ENCODE measurements at places on chromosomes 1 and 21.

DNA sequence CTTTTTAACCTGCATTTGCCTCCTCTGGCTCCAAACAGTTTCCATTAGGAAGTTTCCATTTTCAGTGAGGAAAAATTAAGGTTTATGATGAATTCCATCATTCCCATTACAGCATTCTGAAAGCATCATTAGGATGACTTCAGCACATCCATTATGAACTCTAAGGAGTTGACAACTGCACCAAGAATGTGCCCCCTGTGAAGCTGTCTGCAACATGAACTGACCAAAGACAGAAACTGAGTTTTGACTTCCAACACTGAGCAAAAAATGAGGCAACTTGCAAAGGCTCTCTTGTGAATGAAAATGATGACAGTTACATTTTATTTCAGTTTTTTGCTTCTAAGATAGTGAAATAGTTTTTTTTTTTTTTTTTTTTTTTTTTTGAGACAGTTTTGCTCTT is 18.3 kb upstream of the KCNE1 start:
- DNase-seq = no peak

DNA sequence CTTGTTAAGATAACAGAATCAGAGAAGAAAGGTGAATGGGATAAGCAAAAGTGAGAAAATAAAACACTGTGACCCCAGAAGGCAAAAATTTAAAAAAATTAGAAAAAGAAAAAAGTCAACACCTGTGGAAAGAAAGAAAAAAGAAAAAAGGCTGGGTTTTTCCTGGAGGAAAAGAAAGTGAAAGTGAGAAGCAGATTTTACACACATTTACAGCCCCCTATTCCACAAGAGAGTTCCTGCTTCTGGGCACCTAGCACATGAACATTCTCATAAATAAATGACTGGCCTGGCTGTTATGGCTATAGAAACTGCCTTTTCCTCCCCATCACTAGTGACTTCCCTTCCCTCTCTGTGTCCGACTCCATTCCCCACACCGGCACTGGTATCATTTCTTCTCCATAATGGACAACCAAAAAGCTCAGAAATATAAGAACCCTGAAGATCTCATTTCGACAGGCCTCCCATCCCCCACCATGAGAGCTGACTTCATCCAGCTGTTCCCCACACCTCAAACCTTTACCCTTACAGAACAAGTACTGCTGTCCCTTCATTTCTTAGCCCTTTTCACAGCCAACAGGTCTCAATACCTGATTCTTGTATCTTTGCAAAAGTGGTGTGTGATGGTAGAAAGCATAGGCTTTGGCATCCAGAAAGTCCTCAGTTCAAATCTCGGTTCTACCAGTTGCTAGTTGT is 12.6 kb downstream of the MTF1 start:
- DNase-seq = no peak

DNA sequence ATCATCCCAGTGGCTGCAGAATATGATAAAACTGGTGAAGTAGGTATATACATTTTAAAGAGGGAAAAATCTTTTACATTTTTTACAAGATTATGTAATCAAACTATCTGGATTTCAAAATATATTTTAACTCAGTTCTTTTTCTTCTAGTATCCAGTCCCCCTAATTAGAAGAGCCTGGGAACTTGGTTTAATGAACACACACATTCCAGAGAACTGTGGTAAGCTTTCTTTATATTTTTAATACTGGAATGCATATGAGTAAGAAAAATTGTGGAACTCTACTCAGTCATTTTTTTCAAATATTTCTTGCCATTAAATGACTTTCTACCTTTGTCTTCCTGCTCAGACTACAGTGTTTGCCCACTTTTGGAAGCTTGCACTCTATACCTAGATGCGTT is 8.2 kb downstream of the ACADM start:
- no peak for DNase-seq

DNA sequence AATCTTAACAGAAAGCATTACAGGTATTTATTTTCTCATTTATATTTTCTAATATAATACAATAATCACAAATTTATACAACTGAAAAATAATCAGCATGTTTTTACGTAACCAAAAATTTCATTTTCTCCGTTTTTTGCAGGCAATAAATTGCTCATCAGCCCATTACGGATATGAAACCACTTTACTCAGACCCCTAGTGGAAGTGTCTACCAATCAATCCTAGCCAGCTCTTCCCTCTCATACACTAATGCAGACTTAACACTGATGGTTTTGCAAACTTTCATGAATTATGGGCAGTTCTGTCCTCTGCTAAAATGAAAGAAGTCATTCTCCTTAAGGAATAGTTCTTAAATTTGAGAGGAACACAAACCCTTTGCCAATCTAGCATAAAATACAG is 124.7 kb downstream of the EIF4G3 start:
- no peak for DNase-seq

DNA sequence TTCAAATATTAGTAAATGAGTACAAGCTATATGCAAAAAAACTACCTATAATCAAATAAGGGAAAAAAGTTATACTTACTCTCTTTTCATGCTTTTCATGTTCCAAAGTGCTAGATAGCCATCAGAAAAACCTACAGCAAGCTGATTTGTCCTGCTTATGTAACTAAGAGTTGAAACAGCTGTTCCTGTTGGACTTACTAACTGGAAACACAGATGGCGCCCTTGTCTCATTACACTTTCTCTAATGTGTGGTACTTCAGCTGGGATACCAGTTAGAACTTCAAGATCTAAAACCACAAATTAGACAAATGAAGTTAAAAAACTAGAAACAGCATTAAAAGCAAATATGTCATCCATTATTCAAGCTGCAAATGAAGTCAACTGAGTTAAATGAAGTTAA is 24.3 kb downstream of the AHCTF1 start:
- DNase-seq = no peak

GRCh38 chr21:40200946-40201345 is 333.7 kb downstream of the PCP4 start:
- no peak for DNase-seq

- no peak for DNase-seq
Observed at GRCh38 chr1:3049905-3050304, 19.1 kb upstream of the PRDM16 start.

Data from stimulated activated CD4-positive, alpha-beta T cell treated with anti-CD3 and anti-CD28 coated beads, Interleukin-15, amount 100 ng/mL, for 1 hour (primary cell).